ENCODE measurements at places on chromosomes 16 and 17.

GRCh38 chr16:87412371-87412995 is 20.3 kb downstream of the MAP1LC3B start:
- no peak for DNase-seq

GRCh38 chr17:2710803-2711607 is 559 bp downstream of the CLUH start:
- DNase-seq: no peak

DNA sequence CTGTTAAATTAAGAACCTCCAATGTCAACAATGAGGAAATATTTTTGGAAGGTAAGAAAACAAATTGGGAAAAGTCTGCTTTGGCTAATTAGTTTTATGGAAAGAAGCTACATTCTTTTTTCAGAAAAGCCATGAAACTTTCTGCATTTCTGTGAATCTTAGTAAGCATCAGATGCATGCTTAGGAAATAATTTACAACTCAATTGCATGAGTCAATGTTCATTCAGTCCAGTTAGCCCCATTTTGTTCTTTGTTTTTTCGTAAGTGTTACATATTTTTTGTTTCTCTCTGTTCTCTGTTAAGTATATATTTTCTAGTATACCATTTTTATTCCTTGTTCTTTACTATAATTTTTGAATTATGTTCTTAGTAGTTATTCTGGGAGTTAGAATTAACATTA is 195.2 kb upstream of the KIF2B start:
- DNase-seq: no peak

DNA sequence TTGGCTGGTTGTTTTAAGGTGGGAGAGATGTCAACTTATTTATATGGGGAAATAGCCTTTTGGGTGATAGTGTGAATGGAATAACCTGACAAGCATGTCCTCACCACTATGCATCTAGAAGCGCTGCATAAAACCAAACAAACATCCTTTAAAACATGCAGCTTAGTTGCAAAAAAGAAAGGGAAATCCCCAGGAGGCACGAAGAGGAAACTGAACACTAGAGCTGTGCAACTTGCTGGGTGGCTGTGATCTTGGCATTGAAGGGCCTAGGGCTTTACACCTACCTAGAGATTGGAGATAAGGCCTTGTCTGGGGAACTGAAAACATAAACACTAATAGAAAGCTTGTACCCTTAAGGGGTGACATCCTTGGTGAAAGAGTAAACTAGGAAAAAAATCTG is 7.3 kb downstream of the C16orf54 start:
- no peak for DNase-seq

DNA sequence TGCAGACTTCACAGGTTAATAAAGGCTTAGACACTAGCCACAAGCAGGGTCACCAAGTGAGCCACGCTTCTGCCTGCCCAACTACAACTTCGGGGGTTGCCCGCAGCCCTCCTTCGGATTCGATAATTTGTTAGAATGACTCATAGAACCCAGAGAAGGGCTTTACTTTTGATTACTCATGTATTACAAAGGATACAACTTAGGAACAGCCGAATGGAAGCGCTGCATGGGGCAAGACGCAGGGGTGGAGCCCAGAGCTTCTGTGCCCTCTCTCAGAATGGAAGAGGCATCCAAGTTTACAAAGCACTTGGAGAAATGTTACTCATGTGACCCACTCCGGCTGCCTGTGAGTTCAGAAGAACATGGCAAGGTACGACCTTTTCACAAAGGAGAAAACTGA is 7.5 kb upstream of the CDH5 start:
- no peak for DNase-seq

DNA sequence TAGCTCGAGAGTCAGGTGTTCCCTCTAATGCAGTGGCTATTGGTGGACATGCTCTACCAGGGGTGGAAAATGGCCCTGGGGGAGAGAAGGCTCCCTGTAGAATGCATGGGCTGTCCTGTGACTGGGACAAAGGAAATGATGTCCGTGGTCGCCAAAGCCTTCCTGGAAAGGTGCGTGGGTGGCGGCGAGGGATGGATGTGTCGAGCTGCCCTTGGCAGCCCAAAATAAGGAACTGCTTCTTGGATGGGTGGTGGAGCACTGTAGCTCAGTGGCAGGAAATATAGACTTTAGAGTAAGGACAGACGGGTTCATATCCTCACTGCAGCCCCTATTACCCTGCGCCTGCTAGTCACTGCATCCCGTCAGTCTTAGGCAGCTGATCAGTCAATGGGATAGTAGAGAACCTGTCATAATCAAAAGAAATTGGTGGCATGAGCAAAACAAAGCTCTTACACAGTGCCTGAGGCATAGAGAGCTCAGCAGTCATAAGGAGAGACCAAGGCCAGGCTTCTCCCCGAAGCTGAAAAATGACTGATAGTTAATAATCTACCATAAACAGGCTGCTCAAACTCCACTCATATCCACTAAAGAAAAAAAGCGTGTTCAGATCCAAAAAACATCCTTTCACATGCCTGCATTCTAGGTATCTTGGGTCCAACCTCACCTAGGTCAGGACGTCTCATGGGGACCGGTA is 123.5 kb upstream of the PLCG2 start:
- no peak for DNase-seq

GRCh38 chr16:85469929-85470590 is 143.1 kb upstream of the GSE1 start:
- DNase-seq: no peak

DNA sequence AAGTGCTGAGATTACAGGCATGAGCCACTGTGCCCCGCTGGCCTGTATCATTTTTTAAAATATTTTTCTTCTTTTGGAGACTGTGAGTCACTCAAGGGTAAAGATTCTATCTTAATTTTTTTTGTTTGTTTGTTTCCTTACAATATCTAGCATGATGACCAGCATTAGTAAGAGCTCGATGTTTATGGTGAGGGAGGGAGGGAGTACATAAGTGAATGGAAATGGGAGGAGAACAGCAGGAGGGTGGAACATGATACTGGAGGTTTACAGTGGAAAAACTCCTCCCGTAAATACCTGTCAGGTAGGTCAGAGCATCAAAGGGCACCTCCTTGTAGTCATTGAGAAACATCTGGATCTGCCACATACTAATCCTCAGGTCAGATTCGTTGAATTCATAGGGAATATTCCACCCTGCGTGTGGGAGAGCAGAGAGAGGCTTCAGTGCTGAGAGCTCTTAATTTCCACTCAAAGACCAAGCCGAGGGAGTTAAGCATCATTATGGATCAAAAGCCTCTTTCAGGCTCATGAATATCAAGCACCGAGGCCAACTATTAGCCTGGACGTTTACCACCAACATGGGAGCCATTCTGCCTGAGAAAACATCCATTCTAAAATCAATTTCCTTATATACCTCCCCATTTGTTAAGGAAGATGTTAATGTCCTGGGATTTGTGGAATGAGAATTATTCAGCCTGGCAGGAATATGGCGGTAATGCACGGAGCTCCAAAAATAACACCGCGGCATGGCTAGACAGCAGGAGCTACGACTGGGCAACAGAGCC is 51.8 kb downstream of the LYRM1 start:
- DNase-seq: no peak

GRCh38 chr16:80664786-80665185 is 124.0 kb downstream of the DYNLRB2 start:
- no peak for DNase-seq

GRCh38 chr17:2593821-2594721 is 617 bp downstream of the PAFAH1B1 start:
- DNase-seq: peak; percentile 95

DNA sequence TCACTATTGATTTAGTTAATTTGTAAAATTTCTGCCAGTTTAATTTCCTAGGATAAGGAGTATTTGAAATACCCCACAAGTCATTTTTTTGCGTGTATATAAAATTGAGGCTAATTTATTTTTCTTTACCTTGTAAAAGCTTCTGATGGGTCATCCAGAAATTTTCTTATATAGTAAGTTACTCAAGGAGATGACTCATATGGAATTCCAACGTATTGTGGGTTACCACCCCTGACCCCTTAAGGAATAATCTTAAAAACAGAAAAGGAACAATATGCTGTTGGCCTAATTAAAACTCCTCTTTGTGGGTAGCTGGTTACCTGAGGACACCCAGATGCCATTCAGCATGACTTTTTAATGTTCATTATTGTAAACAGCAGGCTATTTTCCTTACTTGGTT is 13.6 kb downstream of the HEATR6 start:
- no peak for DNase-seq

DNA sequence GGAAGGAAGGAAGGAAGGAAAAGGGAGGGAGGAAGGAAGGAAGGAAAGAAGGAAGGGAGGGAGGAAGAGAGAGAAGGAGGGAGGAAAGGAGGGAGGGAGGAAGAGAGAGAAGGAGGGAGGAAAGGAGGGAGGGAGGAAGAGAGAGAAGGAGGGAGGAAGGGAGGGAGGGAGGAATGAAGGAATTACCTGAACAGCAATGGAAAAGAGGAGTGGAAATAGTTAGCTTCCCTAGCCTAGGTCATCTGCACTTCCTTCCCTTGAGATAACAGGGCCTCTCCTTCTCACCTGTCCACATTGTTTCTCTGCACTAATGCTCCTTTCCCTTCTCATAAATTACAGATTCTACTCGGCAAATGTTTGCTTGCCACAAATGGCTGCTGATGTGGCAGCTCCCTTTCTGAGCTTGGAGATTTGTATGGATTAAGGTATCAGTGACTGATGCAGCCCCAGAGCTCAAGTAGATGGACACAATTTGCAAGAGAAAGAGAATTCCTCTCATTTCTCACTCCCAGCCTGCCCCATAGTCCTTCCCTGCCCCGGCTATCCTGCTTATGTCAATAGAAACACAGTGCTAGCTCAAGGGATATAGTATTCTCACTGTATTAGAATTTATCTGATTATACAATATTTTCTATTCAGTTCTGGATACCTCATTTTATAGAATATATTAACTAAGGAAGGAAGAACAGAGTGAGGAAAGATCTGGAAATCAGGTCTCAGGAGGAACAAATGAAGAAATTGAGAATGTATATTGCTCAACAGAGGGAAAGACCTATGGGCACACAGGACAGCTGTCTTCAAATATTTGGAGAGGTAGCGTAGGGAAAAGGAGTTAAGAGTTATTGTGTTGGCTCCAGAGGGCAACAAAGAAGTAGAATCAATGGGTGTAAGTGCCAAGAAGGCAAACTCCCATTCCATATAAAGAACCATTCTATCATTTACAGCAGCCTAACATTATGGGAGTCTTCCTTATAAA is 14.6 kb downstream of the HOXB1 start:
- no peak for DNase-seq

DNA sequence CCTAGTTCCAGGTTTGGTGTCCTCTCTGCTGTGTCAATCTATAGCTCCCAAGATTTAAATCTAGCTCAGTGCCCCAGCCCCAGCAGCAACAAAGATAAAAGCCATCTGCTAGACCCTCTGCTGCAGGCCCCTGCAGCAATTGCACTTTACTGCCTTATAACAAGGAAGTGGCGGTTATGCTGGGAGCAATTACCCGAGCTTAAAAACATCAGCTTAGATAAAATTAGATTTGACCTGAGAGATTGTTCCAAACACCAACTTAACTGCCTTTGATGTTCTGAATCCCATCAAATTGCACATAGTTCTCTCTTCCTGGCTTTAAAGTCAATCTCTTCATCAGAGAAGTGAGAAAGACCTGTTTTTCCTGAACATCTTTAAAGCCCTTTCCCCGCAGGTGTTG is 62.4 kb upstream of the SHISA6 start:
- no peak for DNase-seq

GRCh38 chr17:10041916-10042588 is 137.0 kb upstream of the RCVRN start:
- no peak for DNase-seq

DNA sequence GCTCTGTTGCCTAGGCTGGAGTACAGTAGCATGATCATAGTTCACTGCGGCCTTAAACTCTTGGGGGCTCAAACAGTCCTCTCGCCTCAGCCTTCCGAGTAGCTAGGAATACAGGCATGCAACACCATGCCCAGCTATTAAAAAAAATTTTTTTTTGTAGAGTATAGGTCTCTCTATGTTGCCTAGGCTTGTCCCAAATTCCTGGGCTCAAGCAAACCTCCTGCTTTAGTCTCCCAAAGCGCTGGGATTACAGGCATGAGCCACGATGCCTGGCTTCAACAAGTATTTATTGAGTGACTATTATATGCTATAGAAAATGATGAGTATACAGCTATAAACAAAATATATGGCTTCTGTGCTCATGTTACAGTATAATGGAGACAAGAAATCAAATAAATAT is 66.7 kb upstream of the C17orf78 start:
- no peak for DNase-seq

DNA sequence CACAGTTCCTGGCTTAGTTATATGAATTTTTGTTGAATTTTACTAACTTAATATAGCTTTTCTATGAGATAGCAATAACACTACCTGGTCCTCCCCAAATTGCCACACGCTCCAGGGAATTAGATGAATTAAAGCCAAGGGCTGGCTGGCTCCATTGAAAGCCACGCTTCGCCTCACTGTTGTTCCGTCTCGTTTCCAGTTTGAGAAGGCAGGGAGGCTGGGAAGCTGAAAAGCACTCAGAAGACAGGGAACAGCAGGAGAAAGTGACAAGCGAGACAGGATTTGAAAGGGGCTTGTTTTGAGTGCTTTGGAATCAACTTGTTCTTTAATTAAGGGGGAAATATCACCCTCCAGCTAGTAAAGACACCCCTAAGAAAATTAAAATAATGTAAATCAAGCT is 425.3 kb downstream of the CA10 start:
- DNase-seq: no peak

DNA sequence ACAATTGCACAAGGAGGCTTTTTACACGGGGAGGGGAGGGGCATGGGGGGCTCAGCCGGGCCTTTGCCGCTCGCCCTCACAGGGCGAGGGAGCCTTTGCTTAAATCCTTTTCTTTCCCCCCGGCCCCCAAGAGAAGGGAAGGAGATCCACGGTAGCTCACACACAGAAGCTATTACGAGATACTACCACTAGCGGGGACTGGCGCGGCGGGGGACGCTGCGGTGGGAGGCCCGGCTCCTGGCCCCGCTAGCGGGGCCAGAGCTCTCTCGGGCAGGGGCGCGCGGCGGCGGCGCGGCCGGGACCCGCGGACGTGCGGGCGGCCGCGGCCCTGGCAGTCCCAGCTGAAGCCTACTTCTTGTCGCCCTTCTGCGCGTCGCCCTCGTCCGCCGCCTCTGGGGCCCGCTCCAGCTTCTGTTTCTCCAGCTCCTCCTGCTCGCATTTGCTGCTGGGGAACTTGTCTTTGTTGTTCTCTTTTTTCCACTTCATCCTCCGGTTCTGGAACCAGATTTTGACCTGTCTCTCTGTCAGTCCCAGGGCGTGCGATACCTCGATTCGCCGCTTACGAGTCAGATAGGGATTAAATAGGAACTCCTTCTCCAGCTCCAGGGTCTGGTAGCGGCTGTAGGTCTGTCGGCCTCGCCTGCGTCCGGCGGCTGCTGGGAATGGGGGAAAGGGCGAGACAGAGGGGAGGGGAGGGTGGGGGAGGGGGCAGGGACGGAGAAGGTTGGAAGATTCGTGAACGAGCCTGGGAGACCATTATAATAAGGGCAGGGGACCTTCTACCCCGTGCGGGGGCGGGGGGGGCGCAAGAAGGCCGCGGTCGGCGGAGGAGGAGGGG is 2.0 kb downstream of the HOXB8 start:
- DNase-seq: no peak

GRCh38 chr17:16997514-16998429 is 25.9 kb upstream of the TNFRSF13B start:
- DNase-seq: no peak

- DNase-seq: no peak
Observed at GRCh38 chr16:55909876-55910275, 34.7 kb upstream of the CES5A start.

- DNase-seq: peak; percentile 71
Observed at GRCh38 chr16:610513-611381, 20.0 kb upstream of the WFIKKN1 start.
